Urothelium cell line (cell line): ENCODE measurements at places on chromosomes 2 and 18.

DNA sequence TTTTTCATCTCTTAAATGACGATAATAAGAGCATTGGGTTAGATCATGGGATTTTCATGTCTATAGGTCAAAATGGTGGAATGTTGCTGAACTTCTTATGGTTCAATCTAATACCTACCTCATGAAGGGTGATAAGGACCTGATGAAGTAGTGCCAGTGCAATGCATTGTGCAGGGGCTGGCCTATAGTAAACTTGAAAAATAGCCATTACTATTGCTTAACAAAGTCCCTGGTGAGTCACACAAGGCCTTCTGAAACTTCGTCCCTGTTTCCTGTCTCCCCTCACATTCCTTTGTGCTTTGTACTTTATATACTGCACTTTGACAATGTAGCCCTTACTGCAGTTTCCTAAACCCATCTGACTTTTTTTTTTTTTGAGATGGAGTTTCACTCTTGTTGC lies 515.9 kb downstream of the SLC4A3 start:
- peak; percentile 70 for DNase-seq

DNA sequence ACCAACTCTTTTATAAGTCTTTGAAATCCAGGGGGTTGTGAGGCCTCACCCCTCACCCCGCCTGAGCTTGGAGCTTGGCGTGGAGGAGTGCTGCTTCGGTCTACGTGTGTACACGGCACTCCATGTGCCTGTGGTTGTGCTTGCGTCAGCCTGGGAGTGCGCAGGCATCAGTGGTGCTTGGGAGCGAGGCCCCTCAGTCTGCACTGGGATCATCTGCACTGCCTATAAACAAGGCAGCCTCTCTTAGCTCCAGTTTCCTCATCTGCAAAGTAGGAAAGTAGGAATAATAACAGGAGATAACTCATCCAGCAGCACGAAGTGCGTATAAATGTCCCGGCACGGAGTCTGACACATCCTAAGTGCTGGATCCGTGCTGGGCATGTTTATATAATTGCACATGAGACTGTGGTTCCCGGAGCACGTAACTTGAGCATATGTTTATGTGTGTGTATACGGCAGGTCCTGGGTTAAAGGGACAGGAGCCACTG lies 1.2 kb downstream of the GYPC start:
- peak; percentile 29 for DNase-seq

DNA sequence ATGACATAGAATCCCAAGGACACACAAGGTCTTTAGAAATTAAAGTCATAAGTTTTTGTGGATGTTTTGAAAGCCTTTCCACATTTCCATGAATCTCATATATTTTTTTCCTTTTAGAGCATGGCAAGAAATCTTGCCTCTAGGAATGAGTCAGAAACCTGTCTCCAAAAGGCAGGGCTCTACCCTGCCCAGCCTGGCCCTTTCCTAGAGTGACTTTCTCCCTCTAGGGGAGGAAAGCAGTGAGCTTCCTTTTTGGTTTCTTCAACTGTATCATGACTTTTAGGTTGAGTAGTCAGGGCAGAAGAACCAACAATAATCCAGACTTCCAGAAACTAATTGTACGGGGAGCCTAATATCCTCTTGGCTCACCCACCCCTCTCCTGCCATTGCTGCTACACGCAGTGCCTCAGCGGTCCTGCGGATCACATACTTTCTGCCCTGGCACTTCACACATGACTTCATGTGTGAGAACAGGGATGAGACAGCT lies 300.3 kb downstream of the AGPS start:
- no peak for DNase-seq

- no peak for DNase-seq
Measured at GRCh38 chr18:48219810-48220499, 189.2 kb downstream of the ZBTB7C start.

GRCh38 chr2:65708086-65708485 lies 275.7 kb upstream of the SPRED2 start:
- no peak for DNase-seq

DNA sequence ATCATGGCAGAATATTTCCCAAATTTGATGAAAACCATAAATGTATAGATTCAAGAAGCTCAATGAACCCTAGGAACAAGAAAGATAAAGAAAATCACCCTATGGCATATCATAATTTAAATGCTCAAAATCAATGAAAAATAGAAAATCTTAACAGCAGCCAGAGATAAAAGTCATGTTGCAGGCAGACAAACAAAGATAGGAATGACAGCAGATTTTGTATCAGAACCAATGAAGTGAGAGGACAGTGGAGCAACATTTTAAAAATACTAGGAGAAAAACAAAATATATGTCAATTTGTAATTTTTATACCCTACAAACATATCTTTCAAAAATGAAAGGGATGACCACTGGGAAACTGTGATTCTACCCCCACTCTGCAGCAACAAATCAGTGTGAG lies 203.3 kb downstream of the PIEZO2 start:
- DNase-seq, result no peak

- DNase-seq, result no peak
Measured at GRCh38 chr2:44456946-44457345, 95.2 kb downstream of the CAMKMT start.

GRCh38 chr18:21179590-21180220 lies 62.3 kb upstream of the GREB1L start:
- DNase-seq, result peak; percentile 76

- peak; percentile 37 for DNase-seq
Measured at GRCh38 chr18:49645841-49646351, 84.0 kb downstream of the LIPG start.

DNA sequence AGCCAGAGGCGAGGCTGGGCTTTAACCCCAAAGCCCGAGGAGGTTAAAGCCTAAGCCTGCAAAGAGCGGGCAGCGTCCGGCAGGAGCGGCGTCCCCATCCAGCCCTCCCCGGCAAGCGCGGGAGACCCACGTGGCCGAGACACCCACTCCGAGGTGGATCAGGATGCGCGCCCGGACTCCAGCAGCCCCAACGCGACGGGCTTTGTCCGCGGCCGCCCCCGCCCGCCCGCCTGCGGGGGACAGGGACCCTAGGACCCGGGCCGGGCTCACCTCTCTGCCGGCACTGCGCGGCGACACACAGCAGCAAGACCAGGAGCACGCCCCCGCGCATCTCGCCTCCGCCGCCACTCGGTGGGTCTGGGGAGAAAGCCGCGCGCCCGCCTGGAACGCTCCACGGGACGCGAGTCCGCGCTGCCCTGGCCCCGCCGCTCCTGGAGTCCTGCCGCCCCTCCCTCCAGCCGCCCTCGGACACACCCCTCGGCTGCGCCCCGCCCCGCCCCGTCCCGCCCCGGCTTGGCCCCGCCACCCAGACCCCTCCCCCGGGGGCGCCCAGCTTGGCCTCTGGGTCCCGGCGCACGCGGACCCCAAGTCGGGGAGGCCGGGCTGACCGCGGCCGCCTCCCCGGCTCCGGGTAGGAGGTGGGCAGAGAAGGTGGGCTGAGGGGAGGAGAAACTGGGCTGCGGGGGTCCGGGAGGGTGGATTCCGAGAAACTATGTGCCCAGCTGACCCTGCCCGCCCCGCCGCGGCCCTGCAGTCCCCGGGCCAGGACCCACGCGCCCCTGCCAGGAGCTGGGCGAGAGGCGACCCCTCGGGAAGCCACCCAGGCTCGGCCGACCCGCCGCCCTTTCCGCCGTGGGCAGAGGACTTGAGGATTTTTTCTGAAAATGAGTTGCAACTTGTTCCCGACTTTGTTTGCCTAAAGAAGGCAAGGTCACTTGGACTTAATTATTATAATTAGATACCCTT lies at the start of gene LAMA1:
TSS of gene LAMA1 (minus strand) at position 408 of the 966 bp plus-strand sequence. CDS start at position 331, 77 bp downstream.
- DNase-seq, result peak; percentile 84

- peak; percentile 44 for DNase-seq
Measured at GRCh38 chr2:54470266-54470938, 14.3 kb downstream of the SPTBN1 start.

DNA sequence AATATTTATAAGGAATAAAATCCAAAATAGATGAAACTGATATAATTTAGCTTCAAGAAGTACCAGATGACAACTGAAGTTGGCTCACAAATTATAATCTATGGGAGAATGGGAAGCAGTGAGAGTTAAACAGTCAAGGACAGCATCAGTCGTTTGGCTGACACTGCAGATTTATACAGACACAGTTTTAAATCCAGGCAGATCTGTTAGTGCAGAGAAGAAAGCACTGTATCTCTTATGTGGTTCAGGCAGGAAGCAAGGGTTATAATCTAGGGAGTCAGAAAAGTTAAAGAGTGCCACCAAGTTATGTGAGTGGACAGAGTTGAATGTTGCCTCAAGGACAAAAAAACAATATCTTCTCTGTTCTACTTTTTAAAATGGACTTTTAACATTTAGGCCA lies 880.2 kb downstream of the TSN start:
- DNase-seq, result no peak

- DNase-seq, result no peak
Measured at GRCh38 chr2:9206991-9207640, 504 bp downstream of the ASAP2 start.

DNA sequence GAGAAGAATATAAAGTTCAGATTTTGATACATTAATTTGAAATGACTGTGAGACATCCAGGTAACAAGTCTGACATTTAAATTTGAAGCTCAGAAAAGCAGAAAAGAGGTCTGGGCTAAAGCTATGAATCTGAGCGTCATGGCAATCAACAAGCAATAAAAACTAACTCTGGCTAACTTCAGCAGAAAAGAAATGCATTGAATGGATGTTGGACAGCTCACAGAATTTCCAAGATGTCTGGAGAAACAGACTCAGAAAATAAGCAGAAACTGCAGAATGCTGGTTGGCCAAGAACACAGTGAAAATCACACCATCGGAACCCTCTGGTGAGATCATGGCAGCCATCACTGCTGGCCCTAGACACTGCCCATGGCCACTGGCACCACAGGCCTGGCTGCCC lies 366.6 kb downstream of the METTL4 start:
- DNase-seq, result no peak

- no peak for DNase-seq
Measured at GRCh38 chr2:234495251-234496054, 1.4 kb downstream of the ARL4C start.

GRCh38 chr2:211867845-211868451 lies 670.7 kb downstream of the ERBB4 start:
- DNase-seq, result peak; percentile 6

- DNase-seq, result no peak
Measured at GRCh38 chr2:235776531-235776930, 282.7 kb downstream of the AGAP1 start.

GRCh38 chr18:55265984-55266383 lies 306.7 kb upstream of the CCDC68 start:
- no peak for DNase-seq

DNA sequence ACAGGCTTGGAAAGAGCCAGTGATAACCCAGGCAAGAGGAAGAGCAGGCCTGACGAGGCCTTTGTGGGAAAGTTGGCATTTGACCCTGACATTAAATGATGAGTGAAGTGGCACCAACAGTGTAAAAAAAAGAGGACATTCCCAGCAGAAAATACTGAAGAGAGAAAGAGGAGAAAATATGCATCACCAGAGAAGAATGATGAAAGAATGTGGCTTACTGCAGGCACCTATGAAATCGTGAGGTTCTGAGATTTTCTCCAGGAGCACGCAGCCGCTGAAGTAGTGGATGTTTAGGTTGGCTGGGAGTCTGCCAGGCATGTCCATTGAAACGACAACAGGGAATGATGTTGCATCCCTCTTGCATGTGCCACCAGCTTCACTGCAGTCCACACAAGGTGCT lies 13.8 kb downstream of the EHD3 start:
- DNase-seq, result no peak

DNA sequence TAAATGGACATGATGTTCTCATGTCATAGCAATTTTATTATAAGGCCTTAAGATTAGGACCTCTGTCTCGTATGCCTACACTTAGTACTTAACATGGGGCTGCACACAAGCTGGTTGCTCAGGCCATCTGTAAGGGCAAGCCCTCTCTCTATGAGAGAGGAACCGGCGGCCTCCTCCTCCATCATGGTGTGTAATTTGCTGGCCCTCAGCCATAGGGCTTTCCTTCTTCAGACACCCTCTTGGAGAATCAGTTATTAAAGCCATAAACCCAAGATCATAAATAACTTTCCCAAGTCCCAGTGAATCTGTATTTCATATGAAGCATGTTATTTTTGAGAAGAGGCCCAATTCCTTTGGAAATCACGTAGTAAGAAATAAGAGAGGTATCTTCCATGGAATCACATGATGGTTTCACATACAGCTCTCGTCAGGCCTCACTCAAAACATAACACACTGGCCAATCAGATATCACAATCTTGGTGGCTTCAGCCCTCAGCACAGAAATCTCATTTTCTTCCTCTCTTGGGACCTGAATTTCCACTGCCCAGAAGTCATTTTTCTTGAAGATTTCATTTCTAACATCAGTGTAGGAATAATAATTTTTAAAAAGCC lies 92.6 kb downstream of the RDH14 start:
- DNase-seq, result no peak

DNA sequence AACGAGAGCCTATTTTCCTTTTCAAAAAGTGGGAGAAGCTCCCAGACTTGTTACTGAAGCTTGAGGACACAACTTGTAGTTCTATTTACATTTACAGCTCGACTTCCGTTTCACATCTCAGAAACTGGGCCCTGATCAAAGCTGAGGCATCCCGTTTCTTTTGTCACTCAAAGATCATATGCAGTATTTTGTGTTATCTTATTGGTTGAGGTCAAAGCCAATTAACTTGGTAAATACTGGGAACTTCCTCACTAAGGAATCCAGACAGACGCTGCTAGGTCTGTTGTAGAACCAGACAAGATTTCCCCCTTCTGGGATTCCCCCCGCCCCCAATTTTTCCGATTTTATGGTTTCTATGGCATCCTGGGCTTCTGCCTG lies 50.3 kb downstream of the TSN start:
- DNase-seq, result no peak

- DNase-seq, result no peak
Measured at GRCh38 chr2:36322108-36322507, 33.5 kb upstream of the CRIM1 start.

- DNase-seq, result no peak
Measured at GRCh38 chr2:194363878-194364277, 1293.1 kb upstream of the SLC39A10 start.

GRCh38 chr18:59423259-59423658 lies 64.2 kb upstream of the LMAN1 start:
- DNase-seq, result no peak

DNA sequence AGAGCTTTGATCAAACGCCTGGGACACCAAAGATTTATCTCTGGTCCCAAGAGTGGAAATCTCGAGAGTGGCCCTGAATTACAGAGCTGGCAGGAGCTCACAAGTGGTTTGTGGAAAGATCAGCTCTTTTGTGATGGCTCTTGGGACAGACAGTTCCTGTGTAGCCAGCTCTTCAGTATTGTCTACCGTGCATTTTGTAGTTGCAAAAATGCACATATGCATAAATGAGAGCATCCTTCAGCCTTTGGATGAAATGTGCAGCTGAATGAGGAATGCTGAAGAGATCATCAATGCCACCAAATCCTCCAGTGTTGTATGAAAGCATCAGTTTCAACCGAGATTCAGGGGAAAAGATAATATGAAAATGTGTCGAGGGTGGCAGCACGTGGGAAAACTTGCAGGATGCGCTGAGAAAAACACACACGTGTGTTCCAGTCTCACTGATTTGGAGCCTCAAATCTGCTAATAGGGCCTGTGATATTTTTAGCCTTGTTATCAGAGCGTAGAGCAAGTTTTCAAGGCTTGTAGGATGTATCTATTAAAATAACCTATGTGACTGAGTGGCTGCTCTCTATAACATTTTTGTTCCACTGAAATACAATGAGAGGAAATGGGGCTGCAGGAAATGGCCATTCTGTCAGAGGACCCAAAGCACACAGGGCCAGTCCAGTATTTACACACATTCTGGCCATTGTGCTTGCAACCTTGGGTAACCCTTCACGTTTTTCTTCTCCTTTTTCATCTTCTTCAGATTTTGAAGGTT lies 138.7 kb downstream of the PRKCE start:
- no peak for DNase-seq
